Mesenteric fat pad (tissue), 1 donor: ENCODE measurements at places on chromosomes 1 and 21. TPM values are rescaled to one million over a fixed set of nuclear protein-coding genes. Genes with fewer than 3 reads are reported as not detected.

Gene EDN2
- not detected for total RNA-seq

Gene BNIPL
- total RNA-seq = not detected

Gene PTAFR
- 22.8 TPM for total RNA-seq

Gene MROH7
- 2.4 TPM for total RNA-seq

Gene DLGAP3
- 0.51 TPM for total RNA-seq

Gene TRPM2
- total RNA-seq = 12.0 TPM

Gene FCRLA
- not detected for total RNA-seq

Gene REN
- 1.3 TPM for total RNA-seq

Gene ZNF593OS
- total RNA-seq = not detected

Gene TIAM1
- total RNA-seq = 10.4 TPM

Gene FCRL6
- total RNA-seq = not detected

Gene RBBP5
- 9.8 TPM for total RNA-seq

DNA sequence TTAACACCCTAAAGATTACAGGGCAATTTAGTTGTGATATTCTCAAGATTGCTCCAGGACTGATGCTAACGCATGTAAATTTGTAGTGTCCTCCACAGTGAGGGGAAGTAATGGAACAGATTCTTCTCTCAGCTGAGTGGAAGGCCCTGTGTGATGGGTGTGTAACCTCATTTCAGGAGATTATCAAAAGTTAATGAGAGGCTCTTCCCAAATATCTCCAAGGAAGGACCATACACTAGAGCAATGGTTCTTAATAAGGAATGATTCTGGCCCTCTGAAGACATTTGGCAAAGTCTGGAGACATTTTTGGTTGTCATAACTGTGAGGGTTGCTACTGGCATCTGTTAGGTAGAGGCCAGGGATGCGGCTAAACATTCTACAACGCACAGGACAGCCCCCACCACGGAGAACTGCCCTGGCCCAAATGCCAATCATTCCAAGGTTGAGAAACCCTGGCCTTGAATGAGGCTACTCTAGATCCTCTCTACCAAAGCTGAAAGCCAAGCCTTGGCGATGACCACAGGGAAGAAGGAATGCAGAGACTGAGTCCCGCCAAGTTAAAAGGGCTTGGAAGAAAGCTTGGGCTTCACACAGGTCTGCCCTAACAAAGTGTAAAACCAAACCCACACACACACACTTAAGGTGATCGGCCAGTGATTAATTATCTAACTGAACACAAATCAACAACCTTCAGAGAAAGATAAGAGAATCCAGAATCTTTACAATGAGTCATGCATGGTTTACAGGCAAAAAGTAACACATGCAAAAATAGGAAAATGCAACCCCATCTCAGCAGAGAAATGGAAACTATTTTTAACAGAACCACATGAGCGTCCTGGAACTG lies 135.8 kb downstream of the SYF2 start:
- DNase-seq = no peak

DNA sequence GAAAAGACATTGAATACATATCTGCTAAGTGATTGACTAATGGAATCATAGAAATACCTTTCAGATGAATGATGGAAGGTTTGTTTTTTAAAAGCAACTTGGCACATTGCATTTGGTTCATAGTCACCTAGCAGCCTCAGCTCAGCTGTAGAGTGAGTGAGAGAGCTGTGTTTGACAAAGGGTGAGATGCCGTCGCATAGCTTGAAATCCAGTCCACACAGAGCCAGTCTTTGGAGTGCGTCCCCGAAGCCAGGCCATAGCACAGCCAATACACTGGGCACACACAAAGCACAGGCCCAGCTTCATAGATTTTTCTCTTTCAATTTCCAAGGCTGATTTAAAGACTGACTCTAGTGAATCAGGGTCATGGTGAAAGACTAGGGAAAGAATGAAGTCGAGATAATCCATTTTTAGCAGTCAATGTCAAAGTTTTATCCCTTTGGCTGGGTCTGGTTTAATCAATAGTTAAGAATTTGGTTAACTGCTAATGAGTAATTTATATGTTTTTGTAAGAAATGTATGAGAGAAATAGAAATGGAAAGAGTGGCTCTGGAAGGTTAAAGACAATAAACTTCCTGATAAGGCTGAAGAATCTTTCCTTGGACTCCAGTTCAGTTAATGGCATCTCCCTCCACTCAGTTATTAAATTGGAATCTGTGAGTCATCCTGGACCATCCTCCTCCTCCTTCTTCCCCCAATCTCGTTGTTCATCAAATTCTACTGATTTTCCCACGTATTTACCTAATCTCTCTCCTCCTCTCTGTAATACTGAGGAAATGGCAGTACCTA lies 101.2 kb upstream of the IRF2BP2 start:
- DNase-seq = no peak

DNA sequence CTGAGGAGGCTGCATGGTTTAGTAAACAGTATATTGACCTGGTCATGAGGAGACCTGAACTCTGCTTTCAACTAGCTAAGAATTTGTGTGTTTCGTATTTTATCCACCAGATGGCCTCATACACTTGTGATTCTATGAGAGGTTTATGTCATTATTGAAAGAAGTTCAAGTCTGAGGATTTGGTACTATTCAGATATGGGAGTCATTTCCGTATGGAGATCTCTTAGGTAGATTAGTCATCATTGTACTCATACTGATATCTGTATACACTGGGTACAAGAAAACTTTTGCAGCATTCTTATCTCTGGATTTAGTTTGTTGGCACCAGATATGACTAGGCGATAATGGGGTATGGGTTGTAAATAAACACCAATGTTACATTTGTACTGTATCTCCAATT lies 26.6 kb downstream of the ATF6 start:
- no peak for DNase-seq

- no peak for DNase-seq
These were observed 5.5 kb downstream of the SMPDL3B start for GRCh38 chr1:27940297-27940696.

- no peak for DNase-seq
These were observed 120.1 kb upstream of the RAVER2 start for GRCh38 chr1:64624808-64625207.

- no peak for DNase-seq
These were observed 1.9 kb downstream of the TNFAIP8L2 start for GRCh38 chr1:151158326-151158725.

DNA sequence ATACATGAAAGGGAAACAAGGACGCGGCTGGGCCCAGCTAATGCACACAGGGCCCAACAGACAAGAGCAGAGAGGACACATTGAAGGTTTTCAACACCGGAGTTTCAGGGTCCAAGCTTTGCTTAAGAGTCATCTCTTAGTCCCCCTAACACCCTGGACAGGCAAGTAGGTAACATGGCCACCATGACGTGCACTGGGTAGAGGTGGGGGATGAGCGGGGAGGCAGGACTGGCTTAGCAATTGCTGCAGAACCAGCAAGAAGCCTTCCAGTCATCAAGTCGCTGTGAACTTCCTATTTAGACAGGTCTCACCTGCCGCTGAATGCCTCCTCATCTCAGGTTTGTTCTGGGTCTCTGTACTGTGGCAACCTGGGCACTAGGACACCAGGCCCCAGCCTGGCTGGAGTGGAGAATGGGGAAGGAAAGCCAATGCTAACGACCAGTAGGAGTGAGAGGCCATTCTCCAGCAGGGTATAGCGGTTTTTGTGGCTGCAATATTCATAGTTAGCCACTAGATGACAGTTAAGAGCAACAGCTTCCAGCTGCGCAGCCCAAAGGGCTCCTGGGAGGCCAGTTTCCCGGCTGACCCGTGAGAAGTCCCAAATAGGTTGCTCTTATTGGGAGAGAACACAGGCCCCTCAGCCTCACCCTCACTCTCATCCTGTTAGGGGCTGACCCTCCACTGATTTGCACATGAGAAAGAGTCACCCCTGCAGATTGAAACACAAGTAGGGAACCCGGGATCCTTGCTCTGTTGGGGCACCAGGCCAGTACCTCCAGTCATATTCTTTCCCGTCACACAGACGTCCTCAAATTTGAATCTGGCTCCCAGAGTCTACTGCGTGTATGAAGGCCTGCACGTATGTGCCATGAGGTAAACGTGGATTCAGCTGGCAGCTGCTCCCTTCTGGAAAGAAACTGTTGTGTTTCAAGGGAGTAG lies 6.0 kb upstream of the PIGC start:
- DNase-seq = peak; percentile 89

GRCh38 chr1:152067929-152068328 lies 20.9 kb downstream of the TCHHL1 start:
- no peak for DNase-seq

- no peak for DNase-seq
These were observed 543.2 kb upstream of the CXADR start for GRCh38 chr21:16969636-16970035.

- no peak for DNase-seq
These were observed 127.0 kb upstream of the F3 start for GRCh38 chr1:94668528-94668927.

DNA sequence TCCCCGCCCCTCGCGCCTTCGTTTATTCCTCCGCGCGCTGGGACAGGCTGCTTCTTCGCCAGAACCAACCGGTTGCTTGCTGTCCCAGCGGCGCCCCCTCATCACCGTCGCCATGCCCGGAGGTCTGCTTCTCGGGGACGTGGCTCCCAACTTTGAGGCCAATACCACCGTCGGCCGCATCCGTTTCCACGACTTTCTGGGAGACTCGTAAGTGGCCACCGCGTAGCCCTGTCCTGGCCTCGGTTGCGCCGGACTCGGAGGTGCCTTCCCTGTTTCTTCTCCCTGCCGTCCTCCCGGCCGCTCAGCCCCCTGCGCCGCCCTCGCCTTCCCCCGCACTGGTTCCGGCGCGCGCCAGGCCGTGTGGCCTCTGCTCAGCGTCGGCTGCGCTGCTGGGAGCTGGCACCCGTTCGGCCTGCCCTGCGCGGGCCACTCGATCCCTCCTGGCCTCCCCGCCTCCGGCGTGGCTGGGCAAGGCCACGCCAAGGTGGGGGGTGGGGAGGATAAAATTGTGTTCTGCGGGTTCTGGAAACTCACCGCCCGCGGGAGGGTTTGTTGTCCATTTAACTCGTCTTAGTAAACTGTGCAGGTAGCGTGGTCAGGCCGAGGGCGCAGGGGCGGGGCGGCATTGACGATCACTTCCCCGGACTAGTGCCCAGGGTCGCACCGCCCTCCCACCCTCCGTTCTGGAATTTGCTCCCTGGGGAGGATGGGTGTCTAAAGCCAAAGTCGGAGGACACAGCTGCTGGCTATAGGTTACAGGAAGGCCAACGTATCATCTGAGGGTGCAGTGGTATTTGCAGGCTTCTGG lies at the start of gene PRDX6:
TSS of gene PRDX6 (plus strand) at position 50 of the 808 bp plus-strand sequence. CDS start at position 113, 63 bp downstream.
- DNase-seq = peak; percentile 94

DNA sequence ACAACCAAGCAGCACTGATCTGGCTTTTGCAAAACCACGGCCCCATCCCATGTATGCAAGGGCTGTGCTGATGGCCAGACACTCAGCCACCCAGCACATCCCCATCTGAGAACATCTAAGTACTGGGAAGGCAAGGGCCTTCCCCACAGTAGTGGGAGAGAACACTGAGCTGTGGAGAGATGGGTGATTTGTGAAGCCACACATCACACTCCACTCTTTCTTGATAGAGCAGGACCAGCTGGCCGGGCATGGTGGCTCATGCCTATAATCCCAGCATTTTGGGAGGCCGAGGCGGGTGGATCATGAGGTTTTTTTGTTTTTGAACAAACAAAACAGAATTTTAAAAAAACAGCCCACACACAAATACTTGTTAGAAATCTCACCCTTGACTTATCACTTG lies 28.2 kb upstream of the RXRG start:
- no peak for DNase-seq

DNA sequence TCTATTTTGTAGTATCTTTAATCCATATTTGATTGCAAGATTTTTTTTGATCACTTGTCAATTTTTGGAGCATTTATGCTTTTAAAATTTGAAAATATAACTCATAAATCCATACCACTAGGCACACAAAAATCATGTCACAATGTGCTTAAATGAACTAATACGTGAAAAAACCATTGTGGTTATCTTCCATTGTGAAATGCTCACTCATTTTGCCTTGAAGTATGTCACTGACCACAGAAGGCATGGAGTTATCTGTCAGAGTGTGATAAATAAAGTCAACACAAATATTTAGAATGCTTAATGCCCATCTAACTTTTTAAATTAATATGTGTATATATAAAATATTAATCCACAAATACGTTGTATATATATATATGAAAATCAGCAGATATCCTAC lies 347.2 kb downstream of the PTPRC start:
- DNase-seq = no peak

DNA sequence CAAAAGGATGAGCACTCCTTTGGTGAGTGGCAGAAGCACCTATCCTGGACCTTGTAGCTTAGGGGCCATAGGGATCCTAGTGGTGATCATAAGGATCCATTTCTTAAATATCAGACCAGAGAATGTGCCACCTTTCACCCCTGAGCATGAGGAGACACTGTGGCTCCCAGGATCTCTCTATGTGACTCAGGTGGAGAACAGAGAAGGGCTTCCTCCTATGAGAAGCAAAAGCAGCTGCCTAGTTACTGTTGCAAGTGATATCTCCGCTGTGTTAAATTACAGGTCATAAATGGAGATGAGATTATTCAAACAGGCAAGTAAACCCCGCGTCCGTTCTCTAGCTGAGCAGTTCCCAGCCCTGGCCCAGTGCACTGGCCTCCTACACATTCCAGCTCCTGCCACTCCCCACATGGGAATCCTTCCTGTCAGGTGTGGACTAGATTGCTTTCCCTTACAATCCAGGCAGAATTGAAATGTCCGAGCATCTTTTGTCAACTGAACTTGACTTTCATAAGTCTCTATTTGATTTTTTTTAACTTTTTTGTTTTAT lies 26.3 kb downstream of the CLEC20A start:
- no peak for DNase-seq

GRCh38 chr1:28249013-28249865 lies 10.1 kb upstream of the SESN2 start:
- peak; percentile 88 for DNase-seq

DNA sequence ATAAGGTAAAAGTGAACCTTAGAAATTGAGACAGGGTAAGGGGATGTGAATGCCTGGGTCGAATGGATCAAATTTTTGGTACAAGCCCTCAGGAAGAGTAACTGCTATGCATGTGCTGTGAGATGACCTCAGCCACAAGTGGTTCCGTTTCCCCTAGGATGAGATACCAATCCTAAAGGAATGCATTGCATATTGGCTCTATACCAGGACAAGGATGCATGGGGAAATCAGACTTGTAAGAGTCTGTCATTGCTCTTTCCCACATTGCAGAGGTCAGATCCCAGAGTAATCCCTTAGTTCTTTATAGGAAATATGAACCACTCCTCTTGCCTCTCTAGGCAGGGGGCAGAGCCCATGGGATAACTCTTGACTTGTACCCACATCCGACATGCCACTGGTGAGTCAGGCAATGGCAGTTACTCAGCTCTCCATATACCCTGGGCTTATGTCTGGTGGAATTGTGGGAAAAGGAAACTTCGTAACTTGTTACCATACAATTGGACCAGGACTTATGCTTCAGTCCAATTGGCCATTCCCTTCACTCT lies 428.3 kb upstream of the ZRANB2 start:
- DNase-seq = no peak

GRCh38 chr1:21622466-21623315 lies 46.5 kb downstream of the RAP1GAP start:
- DNase-seq = no peak

- DNase-seq = no peak
These were observed 27.3 kb downstream of the ZBTB8OS start for GRCh38 chr1:32622806-32623681.

- no peak for DNase-seq
These were observed 5.2 kb upstream of the OTUD7B start for GRCh38 chr1:150015651-150016131.

- DNase-seq = no peak
These were observed 910 bp upstream of the RERE start for GRCh38 chr1:8818325-8818775.
